ENCODE measurements at places on chromosomes 12 and 14.

DNA sequence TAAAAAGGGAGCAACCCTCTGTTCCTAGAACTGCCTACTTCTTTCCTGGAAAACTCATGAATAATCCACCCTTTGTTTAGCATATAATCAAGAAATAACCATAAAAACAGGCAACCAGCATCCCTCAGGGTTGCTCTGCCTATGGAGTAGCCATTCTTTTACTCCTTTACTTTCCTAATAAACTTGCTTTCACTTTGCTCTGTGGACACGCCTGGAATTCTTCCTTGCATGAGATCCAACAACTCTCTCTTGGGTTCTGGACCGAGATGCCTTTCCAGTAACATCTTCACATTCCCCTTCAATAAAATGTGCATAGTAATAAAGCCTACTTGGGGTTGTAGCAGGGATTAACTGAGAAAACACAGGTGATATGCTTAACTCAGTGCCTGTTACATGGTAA lies 286.4 kb upstream of the AMIGO2 start:
- no peak for DNase-seq

DNA sequence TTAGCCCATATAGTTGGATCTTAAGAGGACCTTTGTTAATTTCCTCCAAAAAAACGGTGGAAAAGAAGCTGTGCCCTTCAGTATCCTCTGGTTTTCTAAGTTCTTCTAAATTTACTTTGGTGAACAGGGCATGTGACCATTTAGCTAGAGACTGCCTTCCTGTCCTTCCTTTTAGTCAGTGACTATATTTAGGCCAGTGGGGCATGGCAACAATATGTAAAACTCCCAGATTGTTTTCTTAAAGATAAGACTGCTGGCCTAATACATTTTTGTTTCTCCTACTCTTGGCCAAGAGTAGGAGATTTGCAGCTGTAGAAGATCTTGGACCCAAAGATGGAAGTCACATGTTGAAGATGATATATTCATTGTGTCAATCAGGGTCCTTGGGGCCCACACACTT lies 325.1 kb upstream of the DCN start:
- no peak for DNase-seq

DNA sequence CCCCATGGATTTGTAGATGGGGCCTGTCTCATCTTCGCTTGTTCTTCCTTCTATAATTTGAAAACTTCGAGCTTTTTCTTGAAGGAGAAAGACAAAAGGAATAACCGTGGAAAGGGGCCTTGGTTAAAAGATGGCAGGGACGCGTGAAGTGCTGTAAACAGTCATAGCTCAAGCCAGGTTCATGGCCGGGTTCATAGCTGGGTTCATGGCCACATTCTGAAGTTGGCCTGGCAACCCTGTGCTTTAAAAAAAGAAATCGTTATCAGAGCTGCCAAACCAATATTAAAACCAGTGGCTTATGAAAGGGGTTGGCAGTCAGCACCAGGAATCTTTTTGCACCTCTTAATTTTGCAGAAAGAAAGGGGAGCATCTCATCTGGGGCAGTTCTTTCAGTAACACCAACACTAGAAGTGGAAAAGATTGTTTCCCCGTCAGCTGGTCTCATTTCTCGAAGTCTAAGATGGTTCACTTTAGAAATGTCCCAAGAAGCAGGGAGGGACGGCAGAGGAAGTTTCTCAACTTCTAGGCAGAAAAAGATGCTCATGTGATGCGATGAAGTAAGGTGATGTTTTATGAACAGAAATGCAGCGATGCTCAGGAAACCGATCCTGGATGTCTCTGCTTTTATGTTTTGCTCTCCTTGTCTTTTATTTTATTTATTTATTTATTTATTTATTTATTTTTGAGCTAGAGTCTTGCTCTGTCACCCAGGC lies 193.1 kb upstream of the TBX3 start:
- no peak for DNase-seq

DNA sequence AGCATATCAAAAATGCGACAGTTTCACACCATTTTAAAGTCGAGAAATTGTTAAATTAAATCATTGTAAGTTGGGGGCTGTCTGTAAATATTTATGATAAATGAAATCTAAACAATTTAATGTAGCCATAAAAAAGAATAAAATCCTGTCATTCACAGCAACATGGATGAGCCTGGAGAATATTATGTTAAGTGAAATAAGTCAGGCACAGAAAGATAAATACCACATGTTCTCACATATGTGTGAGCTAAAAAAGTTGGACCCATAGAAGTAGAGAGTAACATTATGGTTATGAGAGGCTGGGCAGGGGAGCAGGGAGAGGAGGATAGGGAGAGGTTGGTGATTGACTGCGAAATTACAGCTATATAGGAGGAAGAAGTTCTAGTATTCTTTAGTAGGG lies 135.9 kb downstream of the GARIN6 start:
- DNase-seq, result no peak

GRCh38 chr14:25110106-25110505 lies 60.2 kb upstream of the STXBP6 start:
- DNase-seq, result no peak

DNA sequence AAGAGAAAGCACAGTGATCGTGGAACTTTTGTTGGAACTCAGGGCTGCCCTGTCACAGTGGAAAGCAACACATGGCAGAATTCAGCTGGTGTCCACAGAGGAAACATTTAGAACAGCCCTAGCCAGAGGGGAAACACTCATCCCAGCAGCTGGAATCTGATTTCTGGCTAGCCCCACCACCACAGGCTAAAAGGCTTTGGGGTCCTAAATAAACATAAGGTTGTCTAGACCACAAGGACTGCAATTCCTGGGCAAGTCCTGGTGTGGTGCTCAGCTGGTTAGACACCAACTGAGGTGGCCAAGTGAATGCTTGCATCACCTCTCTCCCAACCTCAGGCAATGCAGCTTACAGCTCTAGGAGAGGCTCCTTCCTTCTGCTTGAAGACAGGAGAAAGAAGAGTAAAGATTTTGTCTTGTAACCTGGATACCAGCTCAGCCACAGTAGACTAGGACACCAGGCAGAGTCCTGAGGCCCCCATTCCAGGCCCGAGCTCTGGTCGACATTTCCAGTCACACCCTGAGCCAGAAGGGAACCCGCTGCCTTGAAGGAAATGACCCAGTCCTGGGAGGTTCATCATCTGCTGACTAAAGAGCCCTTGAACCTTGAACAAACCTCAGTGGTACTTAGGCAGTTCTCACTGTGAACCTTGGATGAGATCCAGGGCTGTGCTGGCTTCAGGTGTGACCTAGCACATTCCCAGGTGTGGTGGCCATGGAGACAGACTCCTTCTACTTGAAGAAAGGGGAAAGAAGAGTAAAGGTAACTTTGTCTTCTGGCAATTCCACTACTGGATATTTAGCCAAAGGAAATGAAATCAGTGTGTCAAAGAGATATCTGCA lies 85.4 kb upstream of the PLXNC1 start:
- DNase-seq, result no peak

- peak; percentile 16 for DNase-seq
These were observed 86.1 kb downstream of the MGAT4C start for GRCh38 chr12:86170051-86170450.

DNA sequence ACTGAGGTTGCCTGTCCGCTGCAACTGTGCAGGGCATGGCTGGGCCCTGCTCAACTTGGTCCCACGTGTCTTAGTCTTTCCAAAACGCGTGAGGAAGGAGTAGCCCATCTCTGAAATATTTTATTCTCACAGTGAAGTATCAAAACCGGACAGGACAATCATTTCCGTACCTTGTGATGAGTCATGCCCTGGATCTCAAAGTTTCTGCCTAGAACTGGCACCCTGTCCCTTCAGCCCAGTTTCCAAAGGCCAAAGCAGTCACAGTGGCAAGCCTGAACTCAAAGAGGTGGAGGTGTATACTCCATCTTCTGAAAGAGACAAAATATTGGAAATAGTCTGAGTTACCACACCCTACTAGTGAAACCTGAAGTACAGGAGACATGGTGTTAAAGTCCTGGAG lies 28.5 kb upstream of the SRGAP1 start:
- no peak for DNase-seq

GRCh38 chr12:107351713-107352112 lies 258.4 kb upstream of the CRY1 start:
- no peak for DNase-seq

DNA sequence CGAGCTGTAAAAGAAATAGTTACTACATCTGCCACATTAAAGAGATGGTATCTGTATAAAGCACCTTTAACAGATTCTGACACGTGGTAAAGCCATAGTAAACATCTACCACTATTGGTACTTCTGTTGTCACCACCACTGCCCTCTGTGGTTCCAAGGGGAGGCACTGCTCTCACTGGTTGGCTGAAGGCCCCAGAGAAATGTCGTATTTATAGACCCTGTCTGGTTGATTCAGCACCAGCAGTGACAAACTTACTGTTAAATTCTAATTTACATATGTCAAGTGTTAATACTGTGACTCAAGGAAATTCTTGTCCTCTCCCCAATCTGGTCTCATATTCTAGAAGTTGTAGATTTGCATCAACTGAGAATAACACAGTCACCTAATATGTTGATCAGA lies 281.1 kb downstream of the ERC1 start:
- DNase-seq, result no peak

DNA sequence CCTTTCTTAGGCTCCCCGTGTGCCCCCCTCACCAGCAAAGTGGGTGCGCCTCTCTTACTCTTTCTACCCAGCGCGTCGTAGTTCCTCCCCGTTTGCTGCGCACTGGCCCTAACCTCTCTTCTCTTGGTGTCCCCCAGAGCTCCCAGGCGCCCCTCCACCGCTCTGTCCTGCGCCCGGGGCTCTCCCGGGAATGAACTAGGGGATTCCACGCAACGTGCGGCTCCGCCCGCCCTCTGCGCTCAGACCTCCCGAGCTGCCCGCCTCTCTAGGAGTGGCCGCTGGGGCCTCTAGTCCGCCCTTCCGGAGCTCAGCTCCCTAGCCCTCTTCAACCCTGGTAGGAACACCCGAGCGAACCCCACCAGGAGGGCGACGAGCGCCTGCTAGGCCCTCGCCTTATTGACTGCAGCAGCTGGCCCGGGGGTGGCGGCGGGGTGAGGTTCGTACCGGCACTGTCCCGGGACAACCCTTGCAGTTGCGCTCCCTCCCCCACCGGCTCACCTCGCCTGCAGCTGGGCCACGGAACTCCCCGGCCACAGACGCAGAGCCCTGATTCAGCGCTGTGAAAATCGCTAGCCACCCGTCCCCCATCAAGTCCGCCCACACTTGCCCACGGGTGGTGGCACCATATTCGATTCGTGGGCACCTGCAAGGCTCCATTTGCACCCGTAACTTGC lies 1.3 kb downstream of the TMEM233 start:
- no peak for DNase-seq

Measured in right lung (tissue), 10 donors.